ENCODE measurements at places on chromosomes 6 and 20.

DNA sequence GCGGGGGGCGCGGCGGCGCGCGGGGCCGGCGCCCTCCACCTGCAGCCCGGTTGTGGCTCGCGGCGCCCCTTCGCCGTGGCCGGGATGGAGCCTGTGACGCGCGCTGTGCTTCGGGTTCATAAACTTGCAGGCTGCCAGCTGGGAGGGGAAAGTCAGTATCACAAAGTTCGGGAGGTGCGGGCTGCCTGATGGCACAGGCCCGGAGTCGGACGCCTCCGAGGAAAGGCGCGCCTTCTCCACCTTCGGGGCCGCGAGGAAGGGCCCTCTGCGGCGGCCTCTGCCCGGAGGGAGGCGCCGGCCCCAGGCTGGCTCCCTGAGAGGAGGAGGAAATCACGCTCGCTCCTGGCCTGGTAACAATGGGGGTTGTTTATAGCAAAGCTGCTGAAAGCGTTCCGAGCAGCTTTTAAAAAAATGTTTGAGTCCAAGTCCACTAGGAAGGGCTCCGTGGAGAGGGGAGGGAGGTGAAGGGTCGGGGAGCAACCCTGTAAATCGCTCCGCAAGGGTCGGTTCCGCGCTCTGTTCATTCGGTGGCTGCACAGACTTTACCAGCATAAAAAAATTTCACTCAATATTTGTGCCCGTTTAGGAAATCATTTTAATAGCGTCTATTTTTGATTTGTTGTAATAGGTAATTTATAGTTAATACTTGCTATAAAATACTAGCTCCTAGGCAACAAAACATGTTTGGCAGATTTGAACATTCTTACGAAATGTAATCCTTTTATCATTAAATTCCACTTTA, 1.0 kb downstream of the AFDN start:
- peak; percentile 30 for DNase-seq

DNA sequence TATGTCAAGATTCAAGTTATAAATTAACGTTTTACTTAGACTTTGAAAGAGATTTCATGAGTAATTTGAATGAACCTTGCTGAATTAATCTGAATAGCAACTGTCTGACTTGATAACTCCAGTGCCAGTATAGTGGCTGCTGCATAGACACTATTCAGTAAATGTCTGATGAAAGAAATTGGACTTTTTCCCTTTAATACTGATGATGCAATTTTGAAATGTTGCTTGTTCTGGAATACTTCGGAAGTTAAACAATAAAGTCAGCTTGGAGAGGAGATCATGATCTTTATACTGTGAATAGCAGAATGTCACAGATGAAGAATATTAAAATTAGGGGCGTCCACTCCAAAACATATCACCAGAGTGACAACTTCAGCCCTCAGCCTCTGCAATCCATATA, 3.6 kb upstream of the PGBD1 start:
- no peak for DNase-seq

DNA sequence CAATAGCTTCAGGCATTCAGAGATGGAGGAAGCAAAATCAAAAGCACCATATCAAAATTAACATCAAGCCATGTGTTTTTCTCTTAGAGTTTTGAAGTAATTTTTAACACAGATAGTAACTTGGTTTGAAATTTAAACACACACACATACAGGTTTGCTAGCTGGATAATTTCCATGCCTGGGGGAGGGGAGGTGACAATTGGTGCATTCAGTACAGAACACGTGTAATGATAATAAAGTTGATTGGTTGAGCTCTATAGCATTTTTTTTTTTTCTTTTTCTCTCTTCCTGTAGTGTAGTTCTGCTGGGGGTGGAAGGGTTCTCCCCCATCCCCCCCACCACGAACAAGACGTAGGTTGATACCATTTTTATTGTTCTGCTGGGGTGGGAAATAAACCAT, 564.8 kb downstream of the LMBRD1 start:
- DNase-seq: no peak

- no peak for DNase-seq
Observed at GRCh38 chr6:160678230-160678629, 14.2 kb upstream of the LPA start.

- no peak for DNase-seq
Observed at GRCh38 chr6:138521790-138522189, 22.5 kb upstream of the NHSL1 start.

DNA sequence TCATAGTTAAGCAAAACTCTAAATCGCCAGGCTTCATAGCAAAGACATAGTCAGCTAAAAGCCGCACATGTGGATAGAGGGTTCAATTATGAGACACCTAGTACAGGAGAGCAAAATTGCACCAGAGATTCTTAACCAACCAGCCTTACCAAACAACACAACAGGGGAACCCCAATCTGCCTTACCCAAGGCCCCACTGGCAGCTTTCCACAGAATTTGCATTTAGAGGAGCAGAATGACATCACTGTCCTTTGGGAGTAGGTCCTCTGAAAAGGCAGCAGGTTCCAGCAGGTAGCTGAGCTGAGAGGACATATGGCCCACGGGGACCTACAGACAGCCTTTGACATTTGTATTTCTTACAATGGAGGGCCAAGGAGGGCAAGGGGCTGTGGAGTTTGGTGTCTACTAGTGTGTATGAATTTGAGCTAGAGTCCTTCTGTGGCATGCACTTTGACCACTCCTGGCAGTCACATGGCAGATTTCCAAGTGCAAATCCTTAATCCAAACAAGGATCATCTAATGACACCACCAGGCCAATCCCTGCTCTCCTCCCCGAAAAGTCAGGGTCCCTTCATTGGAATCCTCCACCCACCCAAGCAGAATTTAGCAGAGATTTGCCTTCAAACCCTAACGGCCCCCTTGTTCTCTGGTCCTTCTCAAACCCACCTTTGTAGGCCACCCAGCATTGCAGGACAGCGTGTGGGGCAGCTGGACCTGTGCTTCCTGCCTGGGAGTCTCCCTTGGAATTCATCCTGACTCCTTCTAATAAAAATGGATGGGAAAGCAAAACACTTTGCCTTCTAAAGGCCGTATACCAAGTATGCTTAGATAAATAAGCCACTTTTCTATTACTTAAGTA, 171.2 kb upstream of the SUPT3H start:
- no peak for DNase-seq
